ENCODE measurements at places on chromosomes 3 and 15.

DNA sequence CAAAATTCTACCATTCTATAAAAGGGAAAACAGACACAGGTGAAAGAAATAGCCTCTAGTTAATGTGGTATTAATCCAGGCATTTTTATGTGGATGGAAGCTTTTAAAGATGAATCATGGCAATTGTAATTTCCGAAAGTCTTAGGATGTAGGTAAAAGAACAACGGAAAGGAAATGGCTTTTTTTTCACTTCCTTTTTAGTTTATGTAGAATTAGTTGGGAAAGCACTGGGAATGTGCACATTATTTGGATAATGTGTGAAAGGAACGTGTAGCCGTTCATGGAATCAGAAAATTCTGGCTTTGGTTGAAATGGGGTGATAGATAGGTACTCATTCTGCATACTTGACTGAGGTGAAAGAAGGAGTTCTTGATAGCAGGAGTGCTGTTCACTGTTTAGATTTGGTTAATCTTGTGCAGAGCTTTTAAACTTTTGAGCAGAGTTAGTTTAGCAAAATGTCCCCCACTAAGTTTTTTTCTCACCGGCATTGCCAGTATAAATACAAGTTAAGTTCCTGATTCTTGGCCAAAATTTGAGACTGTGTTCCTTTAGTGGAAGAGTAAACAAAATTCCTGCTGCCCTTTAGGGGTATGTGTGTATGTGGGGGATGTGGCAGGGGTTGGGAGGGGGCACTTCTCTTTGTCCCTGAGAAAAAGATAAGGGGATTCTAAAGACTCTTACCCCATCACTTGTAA, 20.2 kb upstream of the UTS2B start:
- DNase-seq, result no peak

DNA sequence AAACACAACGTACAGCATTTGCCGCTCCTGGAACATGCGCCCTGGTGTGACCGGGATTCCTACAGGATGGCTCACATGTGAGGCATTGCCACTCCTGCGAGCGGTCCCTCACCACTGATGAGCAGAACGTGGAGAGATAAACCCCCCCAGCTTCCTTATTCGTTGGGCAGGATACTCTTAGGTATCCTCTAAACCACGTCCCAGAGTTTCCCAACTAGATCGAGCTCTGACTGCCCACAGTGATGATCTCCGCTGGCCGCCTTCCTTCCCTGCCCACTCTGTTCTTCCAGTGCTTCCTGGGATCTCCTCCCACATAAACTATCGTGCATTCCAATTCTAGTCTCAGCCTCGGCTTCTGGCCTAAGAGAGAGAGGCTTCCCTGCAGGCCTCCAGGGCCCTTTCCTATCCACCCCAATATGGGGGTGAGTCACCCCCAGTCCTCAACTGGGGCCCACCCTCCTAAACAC, 91.8 kb downstream of the TOP2B start:
- DNase-seq, result no peak

- DNase-seq, result no peak
These were observed 43.3 kb downstream of the SUCNR1 start for GRCh38 chr3:151916781-151917180.

GRCh38 chr15:61644550-61644949, 415.4 kb upstream of the RORA start:
- DNase-seq, result no peak

- no peak for DNase-seq
These were observed 332.1 kb downstream of the VGLL3 start for GRCh38 chr3:86658876-86659275.

DNA sequence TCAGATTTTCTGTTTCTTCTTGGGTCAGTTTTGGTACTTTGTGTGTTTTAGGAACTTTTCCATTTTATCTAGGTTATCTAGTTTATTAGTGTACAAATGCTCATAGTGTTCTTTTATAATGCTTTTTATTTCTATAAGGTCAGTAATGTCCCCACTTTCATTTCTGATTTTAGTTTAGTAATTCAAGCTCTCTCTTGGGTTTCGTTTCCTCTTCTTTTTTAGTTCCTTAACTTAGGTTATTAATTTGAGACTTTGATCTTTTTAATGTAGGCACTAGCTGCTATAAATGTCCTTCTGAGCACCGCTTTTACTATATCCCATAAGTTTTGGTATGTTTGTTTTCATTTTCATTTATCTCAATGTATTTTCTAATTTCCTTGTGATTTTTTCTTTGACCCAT, 27.0 kb upstream of the CD200R1L start:
- DNase-seq, result no peak

DNA sequence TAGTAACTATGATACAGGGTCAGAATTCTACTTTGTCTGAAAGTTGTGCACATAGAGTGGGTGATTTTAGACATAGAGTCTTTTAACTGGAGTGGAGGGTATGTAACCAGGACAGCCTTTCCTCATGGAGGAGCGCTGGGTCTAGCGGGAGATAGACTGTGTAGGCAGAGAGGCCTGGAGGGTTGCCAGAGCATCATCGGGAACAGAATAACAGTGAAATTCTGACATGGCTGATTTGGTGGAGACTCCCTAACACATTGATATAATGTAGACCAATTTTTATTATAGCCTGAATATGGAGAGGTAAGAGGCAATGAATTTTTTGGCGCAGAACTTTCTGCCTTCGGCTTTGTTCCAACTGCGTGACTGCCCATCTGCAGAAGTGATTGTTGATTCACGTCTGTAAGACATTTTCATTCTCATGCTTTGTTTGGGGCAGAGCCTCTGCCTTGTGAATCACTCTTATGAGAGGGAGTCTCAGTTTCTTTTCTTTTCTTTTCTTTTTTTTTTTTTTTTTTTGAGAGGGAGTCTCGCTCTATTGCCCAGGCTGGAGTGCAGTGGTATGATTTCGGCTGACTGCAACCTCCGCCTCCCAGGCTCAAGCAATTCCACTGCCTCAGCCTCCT, 16.0 kb downstream of the LPP start:
- no peak for DNase-seq

GRCh38 chr15:58517682-58518525, 86.1 kb downstream of the LIPC start:
- no peak for DNase-seq

- DNase-seq, result peak; percentile 32
These were observed 34.3 kb downstream of the CCR3 start for GRCh38 chr3:46276497-46277099.

- no peak for DNase-seq
These were observed 1.7 kb upstream of the LMLN start for GRCh38 chr3:197958346-197958745.

DNA sequence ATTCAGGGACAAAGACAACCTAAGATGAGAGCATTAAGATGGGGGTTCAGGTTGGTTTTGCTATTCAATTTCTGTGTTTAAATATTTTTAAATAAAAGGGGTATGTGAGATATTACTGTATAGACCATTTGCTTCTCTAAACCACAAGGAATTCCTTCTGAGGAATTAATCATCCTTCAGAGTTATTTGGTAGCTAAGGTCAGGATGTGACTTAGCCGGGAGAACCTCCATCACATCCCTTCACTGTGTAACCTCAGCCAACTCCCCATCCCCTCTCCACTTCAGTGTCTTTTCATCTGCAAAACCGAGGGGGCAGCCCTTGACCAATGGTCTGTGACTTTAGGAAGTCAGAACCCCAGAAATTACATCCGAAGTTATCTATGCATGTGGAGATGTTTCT, 48.7 kb upstream of the SKOR1 start:
- DNase-seq, result no peak

- no peak for DNase-seq
These were observed 123.7 kb upstream of the MCTP2 start for GRCh38 chr15:94107652-94108051.

DNA sequence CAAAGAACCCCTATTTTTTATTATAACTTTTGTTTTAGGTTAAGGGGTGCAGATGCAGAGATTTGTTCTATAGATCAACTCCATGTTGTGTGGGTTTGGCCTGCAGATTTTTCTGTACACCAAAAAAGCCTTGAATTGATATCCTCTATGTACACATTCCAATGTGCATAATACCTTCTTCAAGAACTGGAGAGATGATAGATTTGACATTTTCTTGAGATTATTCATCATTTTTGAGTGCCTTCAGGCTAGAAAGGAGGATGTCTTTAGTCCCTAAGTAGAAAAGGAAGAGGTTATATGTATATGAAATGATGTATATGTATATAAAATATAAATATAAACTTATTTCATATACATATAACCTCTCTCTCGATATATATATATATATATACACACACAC, 1190.0 kb upstream of the ALCAM start:
- no peak for DNase-seq

- DNase-seq, result no peak
These were observed 48.2 kb downstream of the MAP3K13 start for GRCh38 chr3:185411133-185411532.

DNA sequence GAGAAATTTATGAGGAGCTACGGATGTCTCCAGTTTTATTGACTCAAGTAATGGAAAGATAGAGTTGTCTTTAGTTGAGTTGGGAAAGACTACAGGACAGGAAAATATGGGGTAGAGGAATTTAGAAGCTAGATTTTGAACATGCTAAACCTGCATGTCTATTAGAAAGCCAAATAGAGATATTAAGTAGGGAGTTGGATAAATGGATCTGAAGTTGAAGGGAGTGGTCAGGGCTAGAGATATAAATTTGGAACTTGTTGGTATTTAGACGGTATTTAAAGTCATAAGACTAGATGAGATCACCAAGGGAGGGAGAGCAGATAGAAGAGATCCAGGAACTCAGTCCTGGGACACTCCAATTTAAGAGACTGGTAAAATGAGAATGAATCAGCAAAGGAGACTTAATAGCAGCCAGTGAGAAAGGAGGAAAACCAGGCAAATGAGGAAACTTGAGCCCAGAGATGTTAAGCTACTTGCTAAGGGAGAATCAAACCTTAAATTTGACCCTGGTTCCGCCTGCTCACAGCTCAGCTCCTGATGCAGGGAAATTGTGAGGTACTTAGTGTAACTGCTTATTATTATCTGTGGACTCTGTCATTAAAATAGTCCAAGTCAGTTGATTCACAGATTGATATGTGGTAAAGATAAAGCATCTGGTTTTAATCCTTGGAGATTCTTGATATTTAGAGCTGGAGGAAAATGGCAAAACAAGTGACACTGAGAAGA, 35.8 kb downstream of the ABI3BP start:
- DNase-seq, result no peak

DNA sequence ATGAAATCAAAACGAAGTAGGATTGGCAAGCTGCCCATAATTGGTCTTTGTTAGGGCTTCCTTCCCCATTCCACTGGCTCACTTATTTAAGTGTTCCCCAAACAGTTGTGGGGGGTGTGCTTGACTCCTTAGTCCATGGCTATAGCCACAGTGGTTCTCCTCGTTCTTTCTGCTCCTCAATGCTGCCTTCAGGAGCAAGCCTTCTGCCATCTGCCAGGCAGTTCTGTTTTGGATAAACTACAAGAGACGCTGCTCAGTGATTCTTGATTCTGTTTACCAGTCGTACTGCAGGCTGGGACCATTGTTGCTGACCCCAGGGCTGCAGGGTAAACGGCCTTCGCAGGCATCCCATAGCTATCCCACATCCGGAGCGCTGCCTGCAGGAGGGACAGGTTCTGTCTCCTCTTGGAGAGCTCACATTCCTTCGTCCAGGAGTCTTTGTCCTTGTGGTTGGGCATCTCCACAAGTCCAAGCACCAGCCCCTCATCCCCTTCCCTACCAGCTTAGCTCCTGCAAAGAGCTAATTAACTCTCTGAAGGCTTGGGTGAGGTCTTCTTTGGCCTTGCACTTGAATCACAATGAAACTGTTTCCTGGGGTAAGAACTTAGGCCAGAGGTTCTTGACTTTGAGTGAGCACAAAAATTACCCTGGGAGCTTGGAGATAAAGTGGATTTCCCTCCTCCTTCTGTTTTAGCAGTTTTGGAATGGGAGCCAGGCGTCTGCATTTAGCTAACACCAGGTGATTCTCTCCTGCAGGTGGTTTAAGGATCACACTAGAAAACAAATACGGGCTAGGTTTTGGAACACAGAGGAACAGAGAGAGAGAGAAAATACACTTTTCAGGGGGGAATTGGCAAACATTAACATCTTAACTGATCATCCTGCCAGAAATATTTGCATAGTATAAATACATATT, 114.9 kb downstream of the SV2B start:
- DNase-seq, result no peak

DNA sequence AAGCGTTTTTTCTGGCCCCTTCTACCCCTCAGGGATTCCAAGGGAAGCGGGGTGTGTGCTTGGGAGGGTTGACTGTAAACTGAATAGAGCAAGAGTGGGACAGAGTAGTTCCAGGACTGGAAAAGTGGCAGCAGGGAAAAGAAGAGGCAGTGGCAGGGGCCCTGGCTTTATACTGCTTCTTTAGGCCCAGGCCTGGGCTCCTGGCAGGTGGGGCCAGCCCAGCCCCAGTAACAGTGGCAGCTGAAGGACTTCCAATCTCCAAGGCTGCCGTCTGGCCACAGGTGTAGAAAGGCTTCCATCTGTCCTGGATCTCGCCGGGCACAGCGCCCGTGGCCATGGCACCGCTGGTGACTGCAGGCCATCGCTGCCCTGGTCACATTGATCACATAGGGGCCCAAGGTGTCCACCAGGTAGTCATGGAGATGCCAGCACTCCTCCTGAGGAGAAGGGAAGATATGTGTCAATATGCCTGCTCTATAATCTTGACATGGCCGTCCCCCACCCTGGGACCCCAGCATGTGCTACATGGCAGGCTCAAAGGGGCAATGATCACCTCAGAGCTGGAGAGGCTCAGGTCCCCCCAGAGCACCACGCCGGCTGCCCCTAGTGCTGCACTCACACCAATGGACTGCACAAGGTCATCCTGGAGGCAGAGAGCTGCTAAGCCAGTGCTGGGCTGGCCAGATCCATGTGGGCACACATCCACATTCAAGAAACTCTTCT, 1.0 kb upstream of the IFRD2 start:
- DNase-seq, result no peak

- DNase-seq, result no peak
These were observed 231.0 kb upstream of the RASGRP1 start for GRCh38 chr15:38795471-38796245.

GRCh38 chr3:9780458-9780812, 10.7 kb upstream of the CAMK1 start:
- no peak for DNase-seq

- no peak for DNase-seq
These were observed 6.7 kb downstream of the SPPL2A start for GRCh38 chr15:50758712-50759205.

DNA sequence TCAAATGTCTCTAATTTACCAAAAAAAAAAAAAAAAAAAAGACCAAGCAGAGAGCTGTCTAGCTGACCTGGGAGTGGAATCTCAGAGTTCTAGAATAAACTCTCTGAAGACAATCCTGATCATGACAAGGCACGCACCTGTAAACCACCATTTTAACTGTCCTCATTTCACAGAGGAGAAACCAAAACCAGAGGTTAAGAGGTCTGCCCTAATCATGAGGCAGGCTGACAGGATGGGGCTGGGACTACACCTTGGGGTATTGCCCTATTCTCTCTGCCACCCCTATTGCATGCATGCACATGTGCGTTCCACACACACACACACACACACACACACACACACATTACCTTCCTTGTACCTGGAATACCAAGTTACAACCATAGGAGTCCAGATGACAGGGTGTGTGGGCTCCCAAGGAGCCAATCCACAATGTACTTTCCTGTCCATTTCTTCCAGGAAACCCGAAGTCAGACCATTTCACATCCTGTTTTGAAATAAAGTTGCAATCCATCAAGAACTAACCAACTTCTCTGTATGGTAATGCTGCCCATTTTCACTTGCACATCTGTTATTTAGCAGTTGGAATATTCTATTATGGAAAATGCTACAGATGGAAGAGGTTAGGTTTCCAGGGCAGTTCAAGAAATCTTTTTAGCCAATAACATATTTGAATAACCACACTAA, 34.6 kb downstream of the HSPBAP1 start:
- DNase-seq, result no peak
